Esophagus squamous epithelium (tissue), 5 donors: ENCODE measurements at places on chromosomes 1 and 21.

DNA sequence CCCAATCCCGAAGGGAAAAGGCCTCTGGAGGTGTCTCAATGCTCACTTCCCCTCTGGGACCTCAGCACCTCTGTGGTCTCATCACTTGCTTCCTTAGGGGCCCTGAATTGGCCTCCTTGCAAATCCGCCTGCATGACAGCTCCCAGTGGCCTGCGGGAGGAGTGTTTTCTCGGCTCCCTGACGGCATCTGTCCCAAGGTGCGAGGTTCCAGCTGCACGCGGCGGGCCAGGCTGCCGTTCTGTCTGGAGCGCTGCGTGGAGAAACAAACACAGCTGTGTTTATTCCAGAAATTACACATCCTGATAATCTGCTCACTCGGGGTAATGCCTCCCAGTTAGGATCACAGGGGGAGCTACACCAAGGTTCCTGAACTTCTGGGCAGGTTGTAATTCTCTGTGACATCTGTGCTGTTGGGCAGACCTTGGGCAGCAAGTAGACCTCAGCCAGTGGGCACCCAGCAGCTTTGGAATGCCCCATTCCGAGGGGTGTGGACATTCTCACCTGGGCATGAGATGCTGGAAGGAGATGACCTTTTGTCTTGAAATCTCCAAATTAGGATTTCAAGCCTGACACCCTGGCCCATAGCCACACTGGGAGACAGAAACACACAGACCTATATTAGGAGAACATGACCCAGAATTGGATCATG is 18.2 kb downstream of the EPHB2 start:
- no peak for DNase-seq

DNA sequence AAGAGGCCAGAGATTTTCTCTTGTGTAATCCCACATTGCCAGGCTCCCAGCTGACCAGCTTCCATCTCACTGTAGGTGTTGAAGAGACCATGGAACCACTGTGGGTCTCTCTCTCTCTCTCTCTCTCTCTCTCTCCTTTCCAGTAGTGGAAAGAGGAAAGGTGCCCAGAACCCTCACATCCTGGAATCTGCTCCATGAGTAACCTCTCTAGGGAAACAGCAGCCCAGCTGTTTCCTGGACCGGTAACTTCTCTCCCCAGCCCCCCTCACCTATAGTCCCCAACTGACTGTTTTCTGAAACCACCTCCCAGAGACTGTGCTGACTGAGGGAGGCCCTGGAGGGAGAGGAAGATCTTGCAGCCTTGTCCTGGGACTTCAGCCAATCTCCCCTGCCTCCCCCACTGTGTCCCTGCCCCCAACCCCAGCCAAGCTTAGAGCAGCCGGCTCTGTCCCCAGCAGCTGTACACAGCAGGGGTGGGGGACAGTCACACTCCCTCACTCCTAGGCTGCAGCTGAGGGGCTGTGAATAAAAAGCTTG is 20.6 kb upstream of the SLC45A3 start:
- no peak for DNase-seq

- no peak for DNase-seq
Observed at GRCh38 chr1:23673086-23673813, 18.4 kb upstream of the RPL11 start.

DNA sequence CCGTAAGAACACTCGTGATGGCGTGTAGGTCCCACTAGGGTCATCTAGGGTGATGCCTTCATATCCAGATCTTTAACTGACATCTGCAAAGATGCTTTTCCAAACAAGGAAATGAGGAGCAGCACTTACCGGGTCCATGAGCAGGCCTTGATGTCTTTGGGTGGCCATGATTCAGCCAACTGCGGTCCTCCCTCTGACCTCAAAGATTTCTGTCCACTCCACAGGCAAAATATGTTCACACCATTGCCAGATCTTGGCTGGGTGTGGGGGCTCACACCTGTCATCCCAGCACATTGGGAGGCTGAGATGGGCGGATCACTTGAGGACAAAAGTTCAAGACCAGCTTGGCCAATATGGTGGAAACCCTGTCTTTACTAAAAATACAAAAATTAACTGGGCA is 18.2 kb downstream of the TRPM2 start:
- no peak for DNase-seq

DNA sequence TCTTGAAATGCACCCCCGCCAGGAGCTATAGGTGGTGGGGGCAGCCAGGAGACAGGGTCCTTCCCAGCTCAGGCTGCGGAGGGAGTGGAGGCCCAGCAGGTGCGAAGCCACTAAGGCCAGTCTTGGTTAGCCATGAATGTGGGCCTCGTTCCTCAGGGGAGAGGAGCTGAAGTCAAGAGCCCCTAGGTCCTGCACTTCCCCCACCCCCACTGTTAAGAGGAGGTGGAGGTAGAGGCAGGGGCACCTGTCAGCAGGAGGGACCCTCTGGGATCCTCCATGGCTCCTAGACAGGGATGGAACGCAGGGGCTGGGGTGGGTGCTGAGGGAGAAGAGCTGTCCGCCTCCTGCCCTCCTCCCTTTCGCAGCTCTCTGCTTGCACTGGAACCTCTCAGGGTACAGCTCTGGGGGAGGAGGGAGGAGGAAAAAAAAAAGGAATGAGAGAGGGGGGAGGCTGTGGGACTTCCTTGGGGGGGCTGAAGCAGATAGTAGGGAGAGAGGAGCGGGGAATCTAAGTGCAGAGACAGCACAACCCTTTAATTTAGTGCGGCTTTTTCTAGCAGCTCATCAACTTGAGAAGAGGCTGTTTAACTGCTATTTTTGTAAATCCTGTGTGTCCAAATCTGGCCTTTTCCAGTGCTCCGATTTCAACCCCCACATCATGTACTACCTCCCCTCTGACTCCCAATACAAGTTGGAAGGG is 37.0 kb downstream of the MATN1 start:
- DNase-seq, result no peak

GRCh38 chr1:158002631-158003405 is 9.4 kb downstream of the KIRREL1 start:
- no peak for DNase-seq

DNA sequence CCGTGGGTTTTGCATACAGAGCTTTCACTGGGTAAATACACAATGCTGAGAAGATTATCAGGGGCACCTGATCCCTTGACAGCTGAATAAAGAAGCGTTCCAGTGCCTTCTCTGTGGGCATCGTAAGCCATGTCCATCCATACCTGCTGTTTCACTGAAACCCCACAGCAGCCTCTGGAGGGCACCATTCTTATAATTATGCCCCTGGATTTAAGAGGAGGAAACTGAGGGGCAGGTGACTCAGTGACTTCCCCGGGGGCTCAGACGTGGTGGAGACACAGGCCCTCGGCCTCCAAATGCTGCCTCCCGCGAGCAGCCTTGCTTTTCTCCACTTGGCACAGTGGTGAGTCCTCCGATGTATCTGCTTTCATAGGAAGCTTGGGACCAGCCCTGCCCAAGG is 56.7 kb downstream of the B3GALT5 start:
- DNase-seq, result no peak

DNA sequence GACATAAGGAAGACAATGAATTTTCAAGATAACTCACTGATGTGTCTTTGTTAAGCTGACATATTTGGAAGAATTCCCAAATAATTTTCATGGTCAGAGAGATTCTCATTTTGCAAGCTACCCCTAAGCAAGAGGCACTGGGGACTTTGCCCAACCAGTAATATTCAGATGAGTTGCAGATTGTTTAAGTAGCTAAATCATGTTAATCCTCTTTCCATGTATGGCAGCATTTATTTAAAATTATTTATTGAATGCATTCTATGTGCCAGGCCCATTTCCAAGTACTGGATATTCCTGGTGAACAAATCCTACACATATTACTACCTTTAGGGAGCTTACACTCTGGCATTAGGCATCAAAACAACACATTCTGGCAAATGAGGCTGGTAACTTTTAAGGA is 56.5 kb upstream of the BACH1 start:
- no peak for DNase-seq

GRCh38 chr1:87549738-87550137 is 221.1 kb downstream of the LMO4 start:
- no peak for DNase-seq

DNA sequence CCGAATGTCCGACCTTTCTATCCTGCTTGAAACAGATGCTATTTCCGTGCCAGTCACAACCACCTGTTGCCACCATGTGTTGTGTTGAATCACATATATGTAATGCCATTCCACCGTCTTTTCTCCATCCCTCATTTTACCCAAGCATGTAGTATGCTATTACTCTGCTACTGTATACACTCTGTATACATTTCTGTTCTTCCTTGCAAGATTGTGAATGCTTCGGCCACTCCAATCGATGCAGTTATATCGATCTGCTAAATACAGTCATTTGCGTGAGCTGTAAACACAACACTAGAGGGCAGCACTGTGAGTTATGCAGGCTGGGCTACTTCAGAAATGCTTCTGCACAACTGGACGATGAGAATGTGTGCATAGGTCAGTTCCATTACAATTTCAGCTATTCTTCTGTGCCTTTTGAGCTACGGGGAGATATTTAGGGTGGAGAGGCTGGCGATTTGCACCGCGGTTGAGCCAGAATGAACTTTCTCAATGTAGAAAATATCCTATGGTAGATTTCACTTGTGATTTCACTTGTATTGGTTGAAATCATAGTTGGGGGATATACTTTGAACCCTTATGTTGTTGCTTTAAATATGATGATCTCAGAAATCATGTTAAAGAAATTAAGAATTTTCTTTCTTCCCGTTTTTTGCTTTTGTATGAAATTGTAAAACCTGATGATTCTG is 289.8 kb downstream of the NTNG1 start:
- DNase-seq, result no peak

GRCh38 chr1:204994086-204994862 is 48.7 kb upstream of the CNTN2 start:
- no peak for DNase-seq

GRCh38 chr1:63547621-63548294 is 24.4 kb downstream of the EFCAB7 start:
- DNase-seq, result no peak

DNA sequence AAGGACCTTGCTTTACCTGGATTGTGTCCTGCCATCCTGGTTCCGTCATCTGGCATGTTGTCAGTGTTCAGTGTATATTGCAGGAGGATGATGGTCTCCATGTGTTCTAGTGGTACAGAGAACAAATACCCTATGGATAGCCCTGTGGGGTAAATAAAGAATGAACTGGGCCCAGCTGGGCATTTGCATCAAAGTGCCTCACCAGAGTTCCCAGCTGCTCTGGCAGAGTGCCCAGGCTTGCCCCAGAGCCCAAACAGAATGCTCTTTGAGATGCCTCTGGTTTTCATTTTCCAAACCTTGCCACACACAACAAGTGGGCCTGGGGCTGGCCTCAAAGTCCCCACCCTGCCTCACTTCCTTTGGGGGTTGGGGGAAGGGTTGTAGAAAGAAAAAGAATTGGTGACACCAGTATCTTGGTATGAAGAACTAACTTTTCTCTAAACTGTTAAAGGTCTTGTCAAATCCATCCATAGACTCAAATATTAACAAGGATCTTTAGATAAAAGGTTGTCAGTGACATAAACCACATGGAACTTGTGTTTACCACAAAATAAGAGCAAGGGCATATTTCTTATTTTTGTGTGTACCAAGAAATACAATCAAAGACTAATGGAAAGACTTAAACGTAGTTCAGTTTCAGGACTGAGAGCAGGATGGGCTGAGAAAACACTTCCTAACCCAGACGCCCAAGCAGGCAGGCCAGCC is 82.2 kb downstream of the LMO4 start:
- DNase-seq, result no peak

DNA sequence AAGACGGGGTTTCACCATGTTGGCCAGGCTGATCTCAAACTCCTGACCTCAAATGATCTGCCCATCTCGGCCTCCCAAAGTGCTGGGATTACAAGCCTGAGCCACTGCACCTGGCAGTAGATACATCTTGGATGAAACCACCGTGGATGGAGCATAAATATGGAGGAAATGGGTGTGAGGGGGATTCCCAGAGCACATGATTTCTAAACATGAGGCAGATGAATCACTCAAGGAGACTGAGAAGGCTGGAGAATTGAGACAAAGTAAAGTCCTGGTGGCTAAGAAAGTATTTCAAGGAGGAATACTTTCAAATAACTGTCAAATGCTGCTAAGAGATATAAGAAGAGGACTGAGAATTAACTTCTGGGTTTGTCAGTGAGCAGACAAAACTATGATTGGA is 5.4 kb upstream of the PGBD5 start:
- no peak for DNase-seq

- no peak for DNase-seq
Observed at GRCh38 chr1:178819123-178819522, 51.8 kb downstream of the ANGPTL1 start.

DNA sequence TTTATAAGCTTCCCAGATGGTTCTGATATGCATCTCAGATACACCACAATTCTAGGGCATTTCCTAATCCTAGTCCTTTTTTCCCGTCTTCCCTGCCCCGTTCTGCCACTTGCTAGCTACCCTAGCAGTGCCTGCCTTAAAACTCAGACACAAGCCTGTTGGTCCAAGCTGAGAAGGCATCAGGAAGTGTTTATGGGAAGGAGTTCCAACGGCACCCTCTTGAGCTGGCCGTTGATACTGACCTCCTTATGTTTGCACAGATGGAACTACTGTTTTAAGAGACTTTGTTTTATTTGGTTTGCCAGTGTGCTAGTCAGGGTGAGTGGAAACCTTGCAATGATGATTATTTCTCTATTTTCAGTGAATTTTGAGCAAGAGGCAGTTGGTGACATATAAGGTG is 67.2 kb downstream of the UCK2 start:
- DNase-seq, result no peak

DNA sequence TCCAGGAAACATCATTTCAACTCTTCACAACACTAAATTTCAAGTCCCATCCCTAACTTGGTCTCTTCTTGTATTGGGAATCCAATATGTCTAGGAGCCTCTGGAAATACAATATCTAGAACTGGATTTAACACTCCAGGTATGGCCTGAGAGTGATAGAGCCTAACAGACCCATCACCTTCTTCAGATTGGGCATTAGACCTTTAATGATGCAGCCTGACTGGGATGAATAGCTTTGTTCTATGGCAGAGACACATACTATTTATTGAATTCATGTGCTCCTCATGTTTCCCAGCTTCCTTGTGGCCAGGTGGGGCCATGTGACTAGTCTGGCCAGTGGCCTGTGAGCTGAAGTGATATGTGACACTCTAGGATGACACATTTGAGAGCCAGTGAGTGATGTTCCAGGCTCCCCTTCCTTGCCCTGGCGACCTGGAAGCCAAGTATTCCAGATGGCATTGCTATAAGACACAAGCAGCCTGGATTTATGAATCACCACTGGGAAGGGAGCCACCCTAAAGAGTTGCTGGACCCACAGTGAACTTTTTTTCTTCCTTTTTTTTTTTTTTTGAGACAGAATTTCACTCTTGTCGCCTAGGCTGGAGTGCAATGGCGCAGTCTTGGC is 31.0 kb upstream of the POU3F1 start:
- DNase-seq, result no peak

DNA sequence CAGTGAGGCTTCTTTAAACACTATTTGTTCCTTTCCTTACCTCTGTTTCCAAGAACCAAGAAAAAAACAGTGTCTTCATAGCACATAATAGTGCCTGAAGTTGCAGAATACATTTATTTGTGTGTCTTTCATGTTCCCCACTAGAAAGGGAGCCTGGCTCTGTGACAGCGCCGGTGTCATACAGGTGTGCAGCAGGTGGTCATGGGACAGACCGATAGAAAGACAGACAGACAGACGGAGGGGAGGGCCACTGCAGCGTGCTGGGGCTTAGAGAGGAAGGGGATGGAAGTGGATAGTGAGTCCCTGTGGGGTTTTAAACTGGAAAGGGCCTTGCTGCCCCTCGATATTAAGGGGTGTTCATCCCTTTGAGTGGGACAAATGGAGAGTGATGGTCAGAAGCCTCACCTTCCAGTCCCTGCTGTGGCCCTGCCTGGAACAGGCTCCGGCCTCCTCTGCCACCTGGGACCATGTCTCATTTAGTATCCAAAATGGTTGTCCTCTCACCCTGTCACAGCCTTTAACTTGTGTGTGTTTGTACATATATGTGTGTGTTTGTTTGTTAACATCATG is 152.9 kb downstream of the PGBD5 start:
- DNase-seq, result no peak

GRCh38 chr1:7369866-7370265 is 401.2 kb upstream of the VAMP3 start:
- no peak for DNase-seq
